Caco-2 (cell line): ENCODE measurements at places on chromosomes 7 and 10. TPM values are rescaled to one million over a fixed set of nuclear protein-coding genes. Genes with fewer than 3 reads are reported as not detected.

The FFAR4 gene
- total RNA-seq, result 2.5 and 2.7 TPM in 2 replicates

The RELN gene
- 3.3 and 4.3 TPM in 2 replicates for total RNA-seq

The CLEC2L gene
- not detected in 2 replicates for total RNA-seq

The RBM17 gene
- 286 and 290 TPM in 2 replicates for total RNA-seq

The OTUD1 gene
- 9.2 and 10.7 TPM in 2 replicates for total RNA-seq

The IGFBP1 gene
- total RNA-seq, result 0.23 TPM in 1 of 2 replicates, not detected in the other

The CALML5 gene
- total RNA-seq, result not detected in 2 replicates

The VSTM4 gene
- not detected in 2 replicates for total RNA-seq

The TFR2 gene
- 8.1 and 9.7 TPM in 2 replicates for total RNA-seq

DNA sequence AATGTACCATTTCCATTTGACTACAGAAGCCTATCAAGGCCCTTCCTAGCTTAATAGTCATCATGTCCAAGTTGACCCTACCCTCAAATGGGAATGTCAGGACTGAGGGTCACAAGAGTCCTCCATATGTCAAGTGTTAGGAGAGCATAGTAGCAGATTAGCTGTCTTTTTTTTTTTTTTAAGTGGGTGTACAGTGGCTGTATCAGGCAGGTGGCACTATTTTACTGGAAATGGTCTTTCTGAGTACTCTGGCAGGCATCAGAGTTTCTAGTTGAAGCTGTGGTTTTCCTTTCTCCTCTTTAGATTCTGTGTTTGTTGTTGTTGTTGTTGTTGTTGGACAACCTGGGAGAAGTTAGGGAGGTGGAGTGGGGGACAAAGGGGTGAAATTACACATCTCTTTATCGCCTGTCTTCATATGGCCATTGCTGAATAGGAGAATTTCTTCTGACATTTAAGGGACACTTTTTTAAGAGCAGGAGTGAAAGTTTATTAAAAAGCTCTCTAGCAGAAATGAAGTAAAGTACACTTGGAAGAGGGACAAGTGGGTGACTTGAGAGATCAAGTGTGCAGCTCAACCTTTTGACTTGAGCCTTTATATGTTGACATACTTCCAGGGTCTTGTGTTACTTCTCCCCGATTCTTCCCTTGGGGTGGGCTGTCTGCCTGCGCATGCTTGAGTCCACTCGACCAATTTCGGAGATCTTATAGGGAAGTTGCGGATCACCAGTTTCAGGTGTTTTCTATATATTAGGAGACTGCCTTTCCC, 104.1 kb upstream of the FOXP2 start:
- no peaks in the 10 kb centered on the region for H3K27me3 ChIP-seq
- no peak overlapping the region for H3K4me3 ChIP-seq
- H3K27ac ChIP-seq, result no peak overlapping the region
- no peak for DNase-seq
- no peaks in the 10 kb centered on the region for H3K36me3 ChIP-seq
- no peaks in the 10 kb centered on the region for H3K4me1 ChIP-seq

GRCh38 chr7:148630078-148630477, 39.5 kb downstream of the C7orf33 start:
- no peaks in the 10 kb centered on the region for H3K36me3 ChIP-seq
- no peaks in the 10 kb centered on the region for H3K27me3 ChIP-seq
- DNase-seq, result no peak
- no peak overlapping the region for H3K27ac ChIP-seq

- no peaks in the 10 kb centered on the region for H3K27me3 ChIP-seq
- no peak overlapping the region for H3K4me3 ChIP-seq
Observed at GRCh38 chr7:148515728-148516695, 74.6 kb upstream of the C7orf33 start.

DNA sequence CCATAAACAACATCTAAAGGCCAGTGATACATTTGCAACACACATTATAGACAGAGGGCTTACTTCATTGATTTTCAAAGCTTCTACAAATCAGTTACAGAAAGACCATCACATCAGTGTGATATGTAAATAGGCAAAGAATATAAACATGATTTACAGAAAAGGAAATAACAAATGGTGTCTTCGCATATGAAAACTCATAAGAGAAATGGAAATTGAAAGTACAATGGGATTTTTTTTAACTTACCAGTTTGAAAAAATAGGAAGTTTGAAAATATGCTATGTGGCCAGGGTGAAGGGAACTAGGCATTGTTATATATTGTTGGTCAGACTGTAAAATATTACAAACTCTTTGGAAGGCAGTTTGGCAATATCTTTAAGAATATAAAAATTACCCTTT, 27.3 kb downstream of the SEC23IP start:
- H3K4me1 ChIP-seq, result no peaks in the 10 kb centered on the region
- H3K27ac ChIP-seq, result no peak overlapping the region

DNA sequence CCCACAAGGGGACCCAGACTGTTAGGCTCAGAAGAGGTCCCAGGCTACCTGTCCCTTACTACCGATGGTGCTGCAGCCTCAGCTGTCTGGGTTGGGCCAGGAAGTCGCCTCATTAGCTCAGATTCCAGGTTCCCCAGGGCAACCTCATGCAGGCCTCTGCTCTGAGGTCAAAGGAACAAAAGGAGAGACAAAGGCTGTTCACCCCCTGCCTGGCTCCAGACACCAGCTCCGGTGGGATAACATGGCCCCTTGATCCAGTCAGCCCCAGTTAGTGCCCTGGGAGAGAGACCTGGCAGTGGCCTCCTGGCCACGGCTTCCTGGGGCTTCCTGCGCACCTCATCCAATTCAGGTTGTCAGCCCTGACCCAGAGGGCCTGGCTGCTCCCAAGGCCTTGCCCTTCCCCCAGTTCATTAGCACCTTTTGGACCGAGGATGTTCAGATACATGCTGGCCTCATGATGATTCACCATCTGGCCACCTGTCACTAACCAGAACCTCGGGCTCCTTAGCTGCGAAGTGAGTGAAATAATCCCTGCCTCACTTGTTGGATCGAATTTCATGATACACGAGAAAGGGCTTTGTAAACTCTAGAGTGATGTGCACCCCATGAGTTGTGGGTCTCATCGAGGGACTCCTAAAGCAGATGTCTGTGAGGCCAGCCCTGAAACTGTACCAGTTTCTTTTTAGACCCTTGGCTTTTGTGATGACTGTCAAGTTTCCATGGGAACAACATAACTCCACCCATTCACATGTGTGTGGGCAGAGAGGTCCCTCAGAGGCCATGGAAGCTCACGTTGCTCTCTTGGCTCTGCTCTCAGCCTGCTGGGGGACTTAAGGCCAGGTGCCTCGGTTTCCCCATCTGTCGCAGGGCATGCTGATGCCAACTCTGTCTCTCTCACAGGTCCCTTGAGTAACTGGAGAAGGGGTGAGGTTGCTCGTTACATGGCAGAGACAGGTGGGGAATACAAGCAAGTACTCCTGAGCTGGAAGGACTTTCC, 79.5 kb upstream of the PCBD1 start:
- H3K4me1 ChIP-seq, result no peaks in the 10 kb centered on the region
- H3K4me3 ChIP-seq, result no peak overlapping the region
- no peaks in the 10 kb centered on the region; the same call in 1 of the 2 replicates for H3K27me3 ChIP-seq
- DNase-seq, result no peak
- H3K36me3 ChIP-seq, result no peaks in the 10 kb centered on the region

DNA sequence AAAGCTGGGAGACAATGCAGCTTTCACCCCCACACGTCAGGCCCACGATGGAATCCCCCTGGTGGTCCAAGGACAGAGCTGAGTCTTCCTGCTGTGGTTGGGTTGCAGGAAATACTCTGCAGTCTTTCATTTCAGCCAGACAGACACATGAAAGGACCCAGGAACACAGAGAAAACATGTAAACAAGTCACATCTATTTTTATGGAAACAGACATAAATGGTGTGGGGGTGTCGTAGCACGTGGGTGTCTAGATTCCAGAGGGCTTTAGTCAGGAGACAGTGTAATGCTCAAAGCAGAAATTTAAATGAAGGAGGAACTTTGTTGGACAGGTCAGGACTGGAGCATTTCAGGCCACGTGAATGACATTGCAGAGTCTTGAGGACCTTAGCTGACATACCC, 444.6 kb downstream of the SUGCT start:
- no peak overlapping the region for H3K27ac ChIP-seq
- no peak for DNase-seq
- no peaks in the 10 kb centered on the region for H3K36me3 ChIP-seq
- H3K4me1 ChIP-seq, result no peaks in the 10 kb centered on the region

- no peaks in the 10 kb centered on the region for H3K27me3 ChIP-seq
- DNase-seq, result no peak
- peak overlapping the region; percentile 96 for H3K27ac ChIP-seq
- H3K36me3 ChIP-seq, result peaks cover 3% of the 10 kb centered on the region; the same call in 1 of the 2 replicates
- peak overlapping the region; percentile 91 for H3K4me3 ChIP-seq
- H3K4me1 ChIP-seq, result peaks cover 7% of the 10 kb centered on the region; the same call in 1 of the 2 replicates
Observed at GRCh38 chr10:103397191-103397825, 882 bp downstream of the PDCD11 start.

GRCh38 chr7:31478721-31479120, 35.2 kb upstream of the ITPRID1 start:
- no peak overlapping the region for H3K27ac ChIP-seq
- no peaks in the 10 kb centered on the region for H3K27me3 ChIP-seq
- DNase-seq, result no peak

DNA sequence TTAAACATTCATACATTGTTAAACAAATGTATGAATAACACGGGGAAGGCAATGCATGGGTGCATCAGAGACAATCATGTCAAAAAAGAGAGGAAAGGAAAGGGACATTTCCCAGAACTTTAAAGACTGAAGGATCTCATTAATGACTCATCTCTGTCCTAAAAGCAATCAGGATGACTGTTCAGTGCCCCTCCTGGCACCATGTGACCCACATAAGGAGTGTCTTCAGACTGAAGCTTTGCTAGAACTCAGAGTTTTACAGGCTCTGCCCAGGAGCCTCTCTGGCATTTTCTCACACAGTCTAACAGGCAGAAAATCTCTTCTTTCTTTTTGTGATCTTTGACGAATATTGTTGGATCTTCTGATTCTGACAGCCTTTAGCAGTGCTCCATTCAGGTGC, 315.3 kb downstream of the OTUD1 start:
- H3K27me3 ChIP-seq, result no peaks in the 10 kb centered on the region
- H3K4me3 ChIP-seq, result no peak overlapping the region
- H3K4me1 ChIP-seq, result no peaks in the 10 kb centered on the region
- no peaks in the 10 kb centered on the region for H3K36me3 ChIP-seq
- DNase-seq, result no peak

- H3K4me3 ChIP-seq, result no peak overlapping the region
- H3K4me1 ChIP-seq, result peaks cover 13% of the 10 kb centered on the region
- H3K36me3 ChIP-seq, result no peaks in the 10 kb centered on the region
- H3K27ac ChIP-seq, result no peak overlapping the region
- DNase-seq, result no peak
Observed at GRCh38 chr10:14616955-14617730, 157.6 kb downstream of the FAM107B start.

DNA sequence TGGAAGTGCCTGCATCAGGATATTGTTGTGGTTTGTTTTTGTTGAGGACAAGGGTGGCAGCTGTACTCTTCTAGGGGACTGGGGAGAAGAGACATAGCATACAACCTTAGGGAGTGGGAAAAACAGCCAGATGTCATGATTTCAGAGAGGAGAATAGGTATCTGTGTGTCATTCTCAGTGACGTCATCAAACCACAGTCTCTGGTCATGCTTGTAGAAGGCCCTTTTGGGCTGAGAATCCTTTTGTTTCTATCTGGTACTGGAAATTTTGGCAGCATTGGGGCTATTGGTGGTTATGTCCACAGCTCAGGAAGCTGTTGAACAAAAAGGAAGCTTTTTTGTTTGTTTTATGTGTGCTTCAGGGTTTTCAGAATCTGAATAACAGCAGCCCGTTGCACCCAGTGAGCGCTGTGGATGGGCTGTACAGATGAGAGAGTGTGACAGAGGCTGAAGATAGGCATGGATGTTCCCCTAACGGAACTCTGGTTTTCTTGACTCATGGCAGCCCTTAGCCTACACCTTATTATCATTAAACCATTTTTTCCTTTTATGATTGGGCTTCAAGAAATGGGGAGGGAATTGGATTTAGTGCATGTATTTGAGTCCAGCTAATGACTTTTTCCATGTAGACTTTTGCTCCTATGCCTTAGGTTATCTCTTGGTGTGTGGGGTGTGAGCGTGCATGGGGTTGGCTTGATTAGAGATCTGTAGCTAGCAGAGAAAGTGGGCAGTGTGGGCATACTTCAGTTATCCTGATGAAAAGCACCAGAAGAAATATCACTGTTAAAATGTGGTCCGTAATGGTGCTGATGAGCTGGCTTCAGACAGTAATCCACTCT, 65.7 kb downstream of the SND1 start:
- H3K27ac ChIP-seq, result no peak overlapping the region
- DNase-seq, result no peak
- H3K4me3 ChIP-seq, result no peak overlapping the region
- H3K36me3 ChIP-seq, result peaks cover 2% of the 10 kb centered on the region; the same call in 1 of the 2 replicates
- no peaks in the 10 kb centered on the region for H3K4me1 ChIP-seq

DNA sequence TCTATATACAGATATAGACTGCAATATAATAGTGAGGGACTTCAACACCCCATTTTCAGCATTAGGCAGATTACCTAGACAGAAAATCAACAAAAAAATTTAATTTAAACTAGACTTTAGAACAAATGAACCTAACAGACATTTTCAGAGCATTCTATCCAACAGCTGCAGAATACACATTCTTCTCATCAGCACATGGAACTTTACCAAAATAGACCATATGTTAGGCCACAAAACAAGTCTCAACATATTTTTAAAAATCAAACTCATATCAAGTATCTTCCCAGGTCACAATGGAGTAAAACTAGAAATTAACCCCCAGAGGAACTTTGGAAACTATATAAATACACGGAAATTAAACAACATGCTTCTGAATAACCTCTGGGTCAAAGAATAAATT, 169.6 kb downstream of the MTERF1 start:
- no peak overlapping the region for H3K4me3 ChIP-seq
- DNase-seq, result no peak
- no peak overlapping the region for H3K27ac ChIP-seq
- H3K36me3 ChIP-seq, result no peaks in the 10 kb centered on the region
- H3K4me1 ChIP-seq, result no peaks in the 10 kb centered on the region

GRCh38 chr10:131079314-131079713, 232.2 kb downstream of the TCERG1L start:
- H3K27me3 ChIP-seq, result no peaks in the 10 kb centered on the region
- no peak for DNase-seq
- no peak overlapping the region for H3K4me3 ChIP-seq
- H3K36me3 ChIP-seq, result no peaks in the 10 kb centered on the region
